ENCODE measurements at places on chromosomes 5 and 9. TPM values are rescaled to one million over a fixed set of nuclear protein-coding genes. Genes with fewer than 3 reads are reported as not detected.

LCN12 gene
- total RNA-seq: 10.2 TPM

PCDHGA1 gene
- 0.31 TPM for total RNA-seq

DRD1 gene
- 0.09 TPM for total RNA-seq

PDZD2 gene
- total RNA-seq: 2.3 TPM

PRXL2C gene
- total RNA-seq: 6.0 TPM

NR2F1-AS1 gene
- total RNA-seq: 2.2 TPM

PCDHGB7 gene
- 4.2 TPM for total RNA-seq

PIP5K1B gene
- 83.1 TPM for total RNA-seq

SLC45A2 gene
- 0.73 TPM for total RNA-seq

CYLC2 gene
- not detected for total RNA-seq

Data from left colon (tissue), 2 donors.